NCI-H1694 (cell line): ENCODE measurements at places on chromosomes 6 and 20.

DNA sequence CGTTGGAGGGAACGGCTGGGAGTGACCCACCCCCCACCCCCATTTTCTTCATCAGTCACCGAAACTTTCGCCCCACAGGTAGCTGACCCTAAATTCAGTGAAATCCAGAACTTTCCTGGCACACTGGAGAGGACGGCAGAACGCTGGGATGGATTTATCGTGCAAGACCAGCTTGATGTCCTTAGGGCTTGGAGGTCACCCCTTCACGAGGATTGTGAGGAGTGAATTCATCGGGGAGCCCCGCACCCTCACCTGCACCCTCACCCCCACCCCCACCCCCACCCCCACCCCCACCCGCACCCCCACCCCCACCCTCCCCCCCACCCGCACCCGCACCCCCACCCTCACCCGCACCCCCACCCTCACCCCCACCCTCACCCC, 13.3 kb upstream of the TCFL5 start:
- no peak for DNase-seq

DNA sequence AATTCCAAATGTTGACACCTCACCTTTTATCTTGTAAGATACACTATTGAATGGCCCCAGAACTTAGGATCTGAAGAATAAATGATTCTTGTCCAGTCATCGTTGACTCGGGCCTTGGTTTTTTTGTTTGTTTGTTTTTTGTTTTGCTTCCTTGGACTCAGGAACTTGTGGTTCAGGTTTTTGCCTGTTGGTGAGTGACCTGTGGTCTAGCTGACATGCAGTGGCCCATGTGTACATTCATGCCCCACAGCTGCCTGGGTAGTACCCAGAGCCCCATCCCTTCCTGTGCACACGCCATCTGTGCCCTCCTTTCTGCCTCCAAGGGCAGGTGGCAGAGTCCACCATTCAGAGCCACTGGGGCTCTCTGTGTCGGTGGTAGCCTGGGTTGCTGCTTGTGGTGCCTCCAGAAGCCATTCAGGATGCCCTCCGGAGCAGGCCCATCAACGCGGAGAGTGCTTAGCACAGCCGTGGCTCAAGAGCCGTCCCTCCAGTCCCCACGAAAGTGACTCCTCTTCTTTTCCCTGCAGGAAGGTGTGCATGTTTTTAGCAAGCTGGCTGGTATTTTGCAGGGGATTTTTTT, 85.9 kb downstream of the SYNJ2 start:
- DNase-seq, result no peak

DNA sequence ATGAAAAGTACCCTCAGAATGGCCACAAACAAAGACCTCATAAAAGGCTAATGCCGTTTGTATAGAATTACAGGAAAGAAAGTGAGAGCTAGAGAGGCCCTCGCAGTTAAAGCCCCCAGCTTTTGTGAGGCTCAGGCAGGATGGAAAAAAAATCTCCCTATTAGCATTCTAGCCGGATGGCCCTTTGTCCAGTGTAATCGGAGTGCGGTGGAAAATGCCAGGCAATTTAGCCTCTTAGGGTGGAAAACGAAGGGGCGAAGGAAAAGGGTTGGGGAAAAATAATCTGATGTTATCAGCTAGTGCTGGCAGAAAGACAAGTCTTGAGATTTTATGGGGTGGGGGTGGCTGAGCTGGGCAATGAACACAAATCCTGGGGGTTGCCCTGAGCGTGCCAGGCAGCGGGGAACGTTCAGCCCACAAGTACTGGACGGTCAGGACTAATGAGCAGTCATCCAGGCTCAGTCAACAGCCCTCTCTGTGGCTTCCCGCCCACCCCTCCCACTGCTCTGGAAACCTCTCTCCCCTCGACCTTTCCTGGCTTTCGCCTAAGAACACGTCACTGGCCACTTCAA, 92.4 kb downstream of the PSMG4 start:
- DNase-seq, result no peak

DNA sequence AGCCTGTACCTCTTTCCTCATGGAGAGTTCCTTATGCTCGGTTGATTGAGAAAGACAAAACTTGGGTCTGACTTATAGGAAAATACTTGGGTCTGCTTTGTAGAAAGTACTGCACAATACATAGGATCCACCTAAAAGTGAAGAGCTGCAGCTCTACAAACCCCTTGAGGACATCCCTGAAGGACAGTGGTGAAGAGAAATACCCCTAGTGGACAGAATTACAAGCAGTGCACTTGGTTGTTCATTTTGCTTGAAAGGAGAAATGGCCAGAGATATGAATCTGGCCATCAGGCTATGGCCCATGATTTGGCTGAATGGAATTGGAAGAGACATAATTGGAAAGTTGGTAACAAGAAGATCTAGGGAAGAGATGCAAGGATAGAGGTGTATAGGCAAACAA, 8.3 kb downstream of the CD24 start:
- DNase-seq, result no peak

- no peak for DNase-seq
These were observed 85.1 kb downstream of the LYRM2 start for GRCh38 chr6:89553431-89553830.

DNA sequence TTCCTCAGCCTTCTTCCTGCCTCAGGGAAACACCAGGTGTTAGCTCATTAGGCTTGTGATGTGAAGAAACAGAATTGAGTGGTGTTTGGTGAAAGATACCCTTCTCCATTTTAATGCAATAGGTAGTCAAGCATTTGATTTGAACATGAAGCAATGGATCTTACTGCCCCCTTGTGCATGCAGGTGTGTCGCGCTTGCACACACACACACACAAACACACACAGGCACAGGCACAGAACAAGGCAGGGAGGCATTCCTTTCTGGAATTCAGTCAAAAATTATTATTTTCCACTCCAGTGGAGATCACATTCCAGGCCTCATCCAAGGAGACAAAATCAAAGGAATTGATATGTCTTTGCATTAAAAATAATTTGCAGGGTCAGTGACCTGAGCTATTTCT, 667.0 kb upstream of the MARCKS start:
- no peak for DNase-seq

DNA sequence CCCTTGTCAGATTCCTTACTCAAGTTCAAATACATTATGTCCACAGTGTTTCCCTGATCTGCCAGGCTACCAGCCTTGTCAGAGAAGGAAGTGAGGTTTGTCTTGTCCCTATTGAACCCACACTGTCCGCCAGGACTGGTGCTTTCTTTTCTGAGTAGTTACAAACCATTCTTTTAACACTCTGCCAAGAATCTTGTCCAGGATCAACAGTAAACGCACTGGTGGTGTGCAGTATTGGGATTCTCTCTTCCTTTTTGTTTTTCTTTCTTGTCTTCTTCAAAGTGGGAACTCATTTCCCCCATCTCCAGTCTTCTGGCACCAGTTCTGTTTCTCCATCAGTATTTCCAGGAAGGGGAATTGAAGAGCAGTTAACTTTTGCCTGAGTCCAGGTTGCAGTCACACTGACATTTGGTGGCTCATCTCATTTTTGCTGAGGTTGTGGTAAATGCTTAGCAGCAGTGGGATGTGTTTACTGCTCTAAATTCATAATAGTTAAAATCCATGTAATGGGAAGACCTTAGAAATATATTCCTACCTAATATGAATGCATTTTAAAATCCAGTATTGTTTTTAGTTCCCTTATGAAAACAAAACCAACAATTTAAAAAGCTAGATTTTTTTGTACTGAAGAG, 295.3 kb downstream of the PRL start:
- no peak for DNase-seq

DNA sequence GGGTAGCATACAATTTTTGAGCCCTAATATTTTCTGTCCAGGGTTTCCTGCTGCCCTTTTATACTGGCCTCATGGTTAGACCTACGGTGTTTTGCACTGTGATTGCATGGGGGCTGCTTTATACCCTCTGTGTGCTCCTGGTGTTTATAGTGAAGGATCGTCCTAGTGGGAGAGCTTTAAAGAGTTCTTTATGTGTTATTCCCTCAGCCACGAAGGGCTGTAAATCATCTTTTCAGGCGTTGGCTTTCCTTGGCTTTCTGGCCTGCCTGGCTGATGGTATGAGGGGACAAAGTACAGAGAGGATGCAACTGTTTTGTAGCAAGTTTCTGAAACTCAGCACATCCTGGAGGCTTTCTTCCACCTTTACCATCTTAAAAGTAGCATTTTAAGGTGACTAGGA, 464.3 kb downstream of the EPM2A start:
- DNase-seq, result no peak

DNA sequence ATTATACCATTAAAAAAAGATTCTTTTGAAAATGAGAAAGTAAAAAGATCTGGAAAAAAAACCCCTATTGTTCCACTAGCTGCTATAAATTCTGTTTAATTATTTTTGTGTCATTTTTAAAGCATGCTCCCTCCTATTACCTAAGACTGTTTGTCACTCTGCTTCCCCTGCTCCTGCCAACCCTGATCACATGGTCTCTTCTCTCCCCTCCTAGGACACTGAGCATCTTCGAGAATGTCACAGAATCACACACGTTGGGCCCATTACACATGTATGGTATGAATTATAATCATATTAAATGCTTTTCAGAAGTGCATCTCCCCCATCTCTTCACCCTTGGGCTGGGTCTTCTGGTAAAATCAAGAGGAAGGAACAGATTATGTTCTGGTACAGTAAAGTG, 6.2 kb downstream of the SNAP91 start:
- no peak for DNase-seq
